ENCODE measurements at places on chromosomes 3 and 15. TPM values are rescaled to one million over a fixed set of nuclear protein-coding genes. Genes with fewer than 3 reads are reported as not detected.

DNA sequence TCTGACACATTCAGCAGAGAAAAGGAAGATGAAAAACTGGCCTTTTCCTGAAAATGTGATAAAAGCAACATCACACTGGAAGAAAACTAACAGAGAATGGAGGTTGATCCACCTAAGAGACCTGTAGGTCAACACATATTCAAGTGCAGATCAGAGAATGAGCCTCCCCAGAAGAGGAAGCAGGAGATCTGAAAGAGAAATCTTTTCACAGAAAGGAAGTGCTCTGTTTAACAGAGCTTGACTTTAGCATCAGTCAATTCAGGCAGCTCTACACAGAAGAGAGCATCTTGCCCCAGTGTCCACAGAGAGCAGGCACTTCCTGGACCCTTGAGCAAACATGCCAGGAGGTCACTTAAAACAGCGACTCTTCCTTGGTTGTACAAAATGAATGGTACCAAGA, 655.4 kb upstream of the GBE1 start:
- H3K27me3 ChIP-seq, result no peaks in the 10 kb centered on the region
- H3K36me3 ChIP-seq, result no peaks in the 10 kb centered on the region
- DNase-seq, result no peak
- no peak overlapping the region for H3K27ac ChIP-seq
- no peaks in the 10 kb centered on the region for H3K4me1 ChIP-seq

DNA sequence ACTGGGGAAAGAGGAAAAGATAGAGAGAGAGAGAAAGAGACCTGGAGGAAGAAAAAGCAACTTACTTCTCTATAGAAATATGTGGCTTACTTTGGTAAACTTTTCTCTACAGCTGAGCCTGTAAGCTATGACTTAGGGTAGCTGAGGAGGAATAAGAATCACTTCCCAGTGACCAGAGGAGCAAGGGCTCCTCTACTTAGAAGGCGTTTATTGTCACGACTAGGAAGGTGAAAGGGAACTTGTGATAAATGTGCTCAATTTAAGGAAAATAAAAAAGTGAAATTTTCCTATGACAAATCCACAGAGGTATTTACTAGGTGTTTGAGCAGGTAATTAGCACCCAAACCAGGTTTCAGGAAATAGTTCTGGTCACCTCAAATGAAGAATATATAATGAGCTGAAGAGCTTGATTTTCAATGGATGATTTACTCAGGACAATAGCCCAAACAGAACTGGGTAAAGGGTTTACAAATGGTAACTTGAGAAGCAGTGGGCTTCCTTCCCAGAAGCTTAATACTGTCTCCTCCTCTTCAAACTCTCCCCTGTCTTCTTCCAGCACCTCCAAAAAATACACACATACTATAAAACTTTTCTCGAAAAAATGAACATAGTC, 46.1 kb downstream of the SOX2 start:
- H3K27me3 ChIP-seq, result peaks cover 2% of the 10 kb centered on the region
- no peak overlapping the region for H3K4me3 ChIP-seq
- DNase-seq, result no peak
- no peaks in the 10 kb centered on the region for H3K4me1 ChIP-seq
- no peak overlapping the region for H3K27ac ChIP-seq

DNA sequence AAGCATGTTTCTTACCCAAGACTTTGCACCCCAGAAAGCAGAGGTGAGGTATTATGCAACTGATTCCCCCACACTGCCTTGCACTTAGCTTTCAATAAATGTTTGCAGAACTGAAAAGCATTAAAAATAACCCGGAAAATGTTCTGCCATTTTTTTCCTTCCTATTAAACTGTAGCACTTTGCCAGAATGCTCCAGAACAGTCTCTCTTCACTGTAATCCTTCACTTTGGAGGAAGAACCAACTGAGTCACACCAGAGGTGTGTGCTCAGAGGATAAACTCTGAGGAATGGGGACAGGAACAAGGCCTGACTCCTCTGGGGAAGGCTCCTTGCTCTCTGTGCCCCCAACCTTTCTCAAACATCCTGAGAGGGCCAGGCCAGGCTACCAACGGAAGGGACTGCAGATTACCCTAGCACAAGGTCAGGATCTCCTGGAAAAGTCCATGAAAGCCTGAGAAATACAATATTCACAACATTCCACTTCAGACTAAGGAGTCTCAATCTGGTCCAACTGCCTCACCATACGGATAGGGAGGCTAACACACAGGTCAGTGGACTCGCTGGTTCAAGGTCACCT, 19.0 kb downstream of the ANP32A start:
- H3K36me3 ChIP-seq, result peaks cover 31% of the 10 kb centered on the region
- H3K27ac ChIP-seq, result no peak overlapping the region
- H3K27me3 ChIP-seq, result no peaks in the 10 kb centered on the region
- no peak overlapping the region for H3K4me3 ChIP-seq

DNA sequence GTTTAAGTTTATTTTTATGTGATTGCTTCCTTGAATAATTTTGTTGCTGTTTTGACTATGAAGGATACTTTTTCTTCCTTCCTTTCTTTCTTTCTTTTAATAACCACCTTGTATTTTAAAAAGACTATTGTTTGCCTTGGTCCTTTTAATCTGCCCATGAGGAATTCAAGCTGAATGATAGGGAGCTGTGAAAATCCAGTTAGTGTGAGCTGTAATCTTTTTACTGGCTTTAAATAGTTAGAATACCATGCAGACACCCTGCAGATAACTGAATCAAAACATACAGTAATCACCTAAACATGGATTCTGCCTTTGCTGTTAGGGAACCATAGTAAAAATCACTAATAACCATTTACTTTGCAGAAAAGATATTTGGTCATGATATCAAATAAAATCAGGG, 110.7 kb downstream of the RSRC1 start:
- no peak overlapping the region for H3K4me3 ChIP-seq
- no peak overlapping the region for H3K27ac ChIP-seq
- no peaks in the 10 kb centered on the region for H3K27me3 ChIP-seq

GRCh38 chr3:46921871-46922271, 44.4 kb downstream of the PTH1R start:
- DNase-seq, result no peak
- H3K4me3 ChIP-seq, result no peak overlapping the region
- H3K27ac ChIP-seq, result no peak overlapping the region
- H3K27me3 ChIP-seq, result no peaks in the 10 kb centered on the region

- H3K27me3 ChIP-seq, result no peaks in the 10 kb centered on the region
- no peak for DNase-seq
- H3K4me3 ChIP-seq, result no peak overlapping the region
- peaks cover 8% of the 10 kb centered on the region for H3K4me1 ChIP-seq
- peaks cover 28% of the 10 kb centered on the region for H3K36me3 ChIP-seq
- no peak overlapping the region for H3K27ac ChIP-seq
These were observed 26.4 kb upstream of the DOCK3 start for GRCh38 chr3:50648313-50648712.

DNA sequence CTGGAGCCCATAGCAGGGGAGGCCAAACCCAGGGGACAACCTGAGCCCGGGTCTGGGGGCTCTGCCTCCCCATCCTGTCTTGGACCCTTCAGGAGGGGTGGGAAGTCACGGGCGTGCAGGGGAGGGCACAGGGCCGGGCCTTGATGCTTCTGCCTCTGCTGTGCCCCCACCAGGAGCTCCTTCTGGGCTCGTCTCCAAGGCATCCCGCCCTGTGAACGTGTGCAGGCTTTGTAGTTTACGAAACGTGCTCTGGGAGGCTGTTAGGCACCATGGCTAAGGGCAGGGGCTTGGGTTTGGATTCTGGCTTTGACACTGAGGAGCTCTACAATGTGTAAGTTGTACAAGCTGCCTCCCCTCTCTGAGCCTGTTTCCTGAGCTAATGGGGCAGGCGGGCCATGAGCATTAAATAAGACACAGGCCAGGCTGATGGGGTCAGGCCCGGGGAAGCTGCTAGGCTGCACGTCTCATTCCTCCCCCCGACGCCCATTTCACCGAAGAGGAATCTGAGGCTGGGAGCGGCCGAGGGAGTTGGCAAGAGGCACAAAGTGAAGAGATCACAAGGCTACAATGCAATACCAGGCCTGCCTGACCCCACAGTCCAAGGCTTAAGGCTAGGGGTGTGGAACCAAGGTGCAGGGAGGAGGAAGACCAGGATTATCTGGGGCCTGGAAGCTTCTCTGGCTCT, 19.6 kb downstream of the PLXND1 start:
- no peak for DNase-seq
- peaks cover 17% of the 10 kb centered on the region for H3K27me3 ChIP-seq
- H3K27ac ChIP-seq, result no peak overlapping the region
- no peaks in the 10 kb centered on the region for H3K36me3 ChIP-seq
- H3K4me3 ChIP-seq, result no peak overlapping the region
- no peaks in the 10 kb centered on the region for H3K4me1 ChIP-seq

DNA sequence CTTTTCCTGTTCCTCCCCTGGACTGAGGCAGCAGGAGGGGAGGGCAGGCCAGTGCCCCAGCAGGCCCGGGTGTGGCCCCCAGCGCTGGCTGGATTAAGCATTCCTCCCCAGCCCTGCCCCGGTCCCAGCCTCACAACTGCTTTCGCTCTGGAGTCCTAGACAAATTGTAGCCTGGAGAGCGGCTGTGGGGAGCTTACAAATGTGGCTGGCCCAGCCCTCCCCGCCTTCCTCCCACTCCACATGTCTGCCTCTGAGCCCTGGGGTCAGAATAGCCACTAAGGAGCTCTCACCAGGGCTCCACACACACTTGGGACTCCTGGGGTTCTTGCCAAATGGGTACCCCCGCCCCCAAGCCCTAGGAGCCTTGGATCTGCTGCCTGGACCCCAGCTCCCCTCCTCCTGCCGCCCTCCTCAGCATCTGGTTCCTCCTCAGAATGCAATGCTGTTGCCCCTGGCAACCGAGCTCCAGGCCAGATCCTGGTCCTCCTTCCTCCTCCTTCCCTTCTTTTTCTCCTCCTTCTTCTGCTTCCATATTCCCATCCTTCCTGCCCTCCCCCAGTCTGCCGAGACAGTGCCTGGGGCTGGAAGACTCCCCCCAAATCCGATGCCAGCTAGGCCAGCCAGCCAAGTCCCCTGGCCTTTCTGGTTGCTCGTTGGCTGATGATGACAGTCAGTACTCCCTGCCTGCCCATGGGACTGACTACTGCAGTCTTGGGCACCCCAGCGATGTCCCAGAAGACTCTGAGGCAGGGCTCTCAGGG, 91.1 kb downstream of the LINGO1 start:
- no peaks in the 10 kb centered on the region for H3K36me3 ChIP-seq
- no peak for DNase-seq
- no peak overlapping the region for H3K4me3 ChIP-seq
- peaks cover 14% of the 10 kb centered on the region for H3K4me1 ChIP-seq

DNA sequence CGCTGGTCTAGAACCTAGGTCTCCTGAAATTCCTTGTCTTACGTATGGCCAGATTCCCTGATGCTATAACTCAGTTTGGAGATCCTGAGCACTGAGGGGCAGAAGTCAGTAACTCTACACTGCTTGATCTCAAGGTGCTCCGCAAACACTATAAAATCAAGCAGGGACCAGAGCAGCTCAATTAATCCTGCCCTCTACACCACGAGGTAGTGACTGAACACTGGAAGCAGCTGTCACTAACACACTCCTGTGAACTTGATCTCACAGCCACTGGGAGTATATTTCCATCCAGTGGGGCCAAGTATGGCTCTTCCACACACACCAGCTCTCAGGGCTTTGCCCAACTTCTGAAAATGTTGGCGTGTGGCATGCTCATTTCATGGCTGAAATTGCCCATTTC, 51.0 kb downstream of the EDEM1 start:
- no peak overlapping the region for H3K27ac ChIP-seq
- no peak overlapping the region for H3K4me3 ChIP-seq
- DNase-seq, result no peak
- no peaks in the 10 kb centered on the region for H3K4me1 ChIP-seq
- H3K27me3 ChIP-seq, result no peaks in the 10 kb centered on the region

DNA sequence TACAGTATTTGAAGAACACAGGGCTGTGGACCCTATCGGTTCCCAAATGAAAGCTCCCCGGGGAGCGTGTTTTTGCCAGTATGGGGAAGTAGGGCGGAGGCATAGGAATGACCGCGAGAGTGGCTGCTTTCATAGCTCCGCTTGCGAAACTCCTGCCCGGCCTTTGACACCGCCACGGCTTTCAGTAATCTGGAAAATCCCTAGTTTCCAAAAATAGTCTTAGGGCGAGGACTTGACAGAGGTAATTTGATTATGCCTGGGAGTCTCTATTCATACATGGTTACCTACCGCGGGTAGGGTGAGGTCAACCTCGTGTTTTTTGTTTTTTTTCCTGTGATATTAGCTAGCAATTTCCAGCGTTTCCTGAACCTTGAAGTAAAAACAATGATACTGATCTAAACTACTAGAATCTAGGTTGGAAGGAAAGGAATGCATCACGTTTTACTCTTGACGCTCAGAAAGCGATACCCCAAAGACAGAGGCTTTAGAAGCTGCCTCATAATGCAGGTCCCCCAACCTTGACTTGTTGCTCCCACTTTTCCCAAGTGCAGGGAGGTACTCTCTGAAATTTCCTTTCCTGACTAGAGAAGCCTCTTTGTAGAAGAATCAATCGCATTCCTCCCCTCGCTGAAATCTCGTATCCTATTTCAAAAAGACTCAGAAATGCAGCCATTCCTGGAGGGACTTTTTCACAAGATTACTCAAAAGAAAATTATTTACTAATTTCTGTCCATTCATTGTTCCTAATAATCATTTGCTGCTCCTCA, 894 bp upstream of the CCNL1 start:
- H3K4me3 ChIP-seq, result peak overlapping the region; percentile 97
- DNase-seq, result peak; percentile 56
- H3K27ac ChIP-seq, result peak overlapping the region; percentile 100
- peaks cover 49% of the 10 kb centered on the region for H3K4me1 ChIP-seq
- no peaks in the 10 kb centered on the region for H3K27me3 ChIP-seq

GRCh38 chr3:130828948-130829947, 64.6 kb upstream of the ATP2C1 start:
- no peaks in the 10 kb centered on the region for H3K4me1 ChIP-seq
- no peak for DNase-seq
- H3K27ac ChIP-seq, result no peak overlapping the region

DNA sequence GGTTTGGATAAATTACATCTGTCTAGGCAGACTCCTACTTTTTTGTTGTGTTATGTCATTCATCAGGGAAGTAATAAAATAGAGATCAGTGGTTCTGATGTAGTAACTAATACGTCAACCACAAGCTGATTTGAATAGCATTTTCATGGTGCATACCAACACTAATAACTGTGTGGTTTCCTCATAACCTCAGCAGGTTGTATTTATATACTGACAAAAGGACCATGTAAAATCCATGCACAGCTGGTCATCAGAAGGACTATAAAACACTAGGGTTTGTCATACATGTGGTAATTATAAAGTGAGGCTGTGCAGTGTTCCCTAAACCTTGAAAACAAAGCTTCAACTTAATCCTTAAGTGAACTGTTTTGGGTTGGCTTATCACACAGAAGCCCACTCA, 216.8 kb upstream of the RBMS3 start:
- no peaks in the 10 kb centered on the region for H3K36me3 ChIP-seq
- no peaks in the 10 kb centered on the region for H3K27me3 ChIP-seq
- no peak overlapping the region for H3K4me3 ChIP-seq

- no peak for DNase-seq
- no peaks in the 10 kb centered on the region for H3K4me1 ChIP-seq
- no peak overlapping the region for H3K4me3 ChIP-seq
- H3K27ac ChIP-seq, result no peak overlapping the region
These were observed 19.1 kb upstream of the FSTL1 start for GRCh38 chr3:120469882-120470301.

ZIC4 gene
- not detected for total RNA-seq

MUC13 gene
- not detected for total RNA-seq

EXD1 gene
- not detected for total RNA-seq

MYRIP gene
- total RNA-seq, result not detected

RGMA gene
- total RNA-seq, result 0.25 TPM

RETNLB gene
- not detected for total RNA-seq

PLAAT1 gene
- total RNA-seq, result not detected

CCR8 gene
- 0.74 TPM for total RNA-seq
